Skin of body (tissue), 3 donors: ENCODE measurements at places on chromosomes 2 and 18. TPM values are rescaled to one million over a fixed set of nuclear protein-coding genes. Genes with fewer than 3 reads are reported as not detected.

CARF gene
- total RNA-seq = 12.3 TPM

MAPK4 gene
- 1.8 TPM for total RNA-seq

DNA sequence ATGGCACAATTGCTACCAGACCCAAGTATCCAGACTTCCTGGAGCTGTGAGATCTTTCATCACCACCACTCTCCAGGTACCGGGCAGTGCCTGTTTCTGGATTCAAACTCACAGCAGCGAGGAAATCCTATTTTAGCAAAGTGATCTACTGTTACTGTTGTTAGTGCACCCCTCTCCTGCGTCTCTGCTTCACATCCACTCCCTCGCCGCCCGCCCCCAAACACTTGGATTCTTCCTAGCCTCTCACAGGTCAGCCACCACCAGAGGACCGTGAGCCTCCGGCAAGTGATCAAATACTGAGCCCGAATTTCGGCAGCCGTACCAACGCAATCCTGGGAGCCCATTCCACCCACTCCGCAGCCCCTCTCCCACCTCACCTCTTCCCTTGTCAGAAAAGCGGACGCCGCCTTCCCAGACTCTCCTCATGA is 519 bp downstream of the METTL4 start:
- no peak for DNase-seq

- DNase-seq = no peak
These were observed 329.3 kb downstream of the C1D start for GRCh38 chr2:67733517-67733916.

DNA sequence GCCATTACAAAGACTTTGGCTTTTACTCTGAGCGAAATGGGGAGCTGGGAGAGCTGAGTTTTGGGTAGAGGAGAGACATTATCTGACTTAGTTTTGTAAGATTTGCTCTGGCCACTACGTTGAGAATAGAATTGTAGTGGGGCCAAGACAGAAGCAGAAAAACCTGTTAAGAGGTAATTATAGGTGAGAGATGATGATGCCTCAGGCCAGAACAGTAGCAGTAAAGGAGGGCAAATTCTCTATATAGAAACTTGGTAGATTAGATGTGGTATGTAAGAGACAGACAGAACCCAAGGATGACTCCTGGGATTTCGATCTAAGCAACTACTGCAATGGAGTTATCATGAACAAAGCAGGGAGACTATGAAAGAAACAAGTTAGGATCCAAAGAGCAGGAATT is 17.4 kb upstream of the CREB1 start:
- no peak for DNase-seq

GRCh38 chr2:234763002-234763873 is 188.6 kb upstream of the SH3BP4 start:
- DNase-seq = peak; percentile 80

- no peak for DNase-seq
These were observed 51.2 kb downstream of the ATIC start for GRCh38 chr2:215363039-215363438.

- DNase-seq = no peak
These were observed 50.8 kb downstream of the TRABD2A start for GRCh38 chr2:84830095-84830494.

GRCh38 chr2:8851811-8852560 is 14.6 kb upstream of the KIDINS220 start:
- no peak for DNase-seq

DNA sequence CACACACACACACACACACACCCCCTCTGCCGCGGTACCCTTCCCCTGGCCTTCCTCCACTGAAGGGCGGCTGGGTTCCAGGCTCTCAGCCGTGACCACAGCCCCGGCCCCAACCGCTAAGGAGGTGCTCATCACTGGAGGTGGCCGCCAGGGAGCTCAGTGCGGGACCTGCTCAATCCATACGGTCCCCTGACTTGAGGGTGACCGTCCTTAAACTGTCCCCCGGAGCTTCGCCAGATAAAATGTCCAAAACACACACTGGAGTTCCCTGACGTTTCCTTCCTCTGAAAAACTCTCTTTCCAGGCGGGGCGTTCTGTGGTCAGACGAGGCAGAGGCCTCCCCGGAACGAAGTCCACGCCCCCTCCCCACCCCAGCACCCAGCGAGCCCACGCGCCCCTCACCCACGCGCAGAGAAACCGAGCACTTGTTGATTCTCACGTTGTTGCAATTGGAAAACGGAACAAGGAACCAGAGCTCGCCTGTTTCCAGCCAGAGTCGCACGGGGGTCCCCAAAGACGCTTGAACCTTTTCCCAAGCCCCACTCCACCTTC is 1.4 kb downstream of the MBP start:
- DNase-seq = no peak
